ENCODE measurements at places on chromosomes 1 and 21.
A peak's percentile ranks its signal among the peaks of the same experiment; 100 is the strongest.

- no peak for DNase-seq
These were observed 72.7 kb downstream of the SLC66A1 start for GRCh38 chr1:19384772-19385187.

DNA sequence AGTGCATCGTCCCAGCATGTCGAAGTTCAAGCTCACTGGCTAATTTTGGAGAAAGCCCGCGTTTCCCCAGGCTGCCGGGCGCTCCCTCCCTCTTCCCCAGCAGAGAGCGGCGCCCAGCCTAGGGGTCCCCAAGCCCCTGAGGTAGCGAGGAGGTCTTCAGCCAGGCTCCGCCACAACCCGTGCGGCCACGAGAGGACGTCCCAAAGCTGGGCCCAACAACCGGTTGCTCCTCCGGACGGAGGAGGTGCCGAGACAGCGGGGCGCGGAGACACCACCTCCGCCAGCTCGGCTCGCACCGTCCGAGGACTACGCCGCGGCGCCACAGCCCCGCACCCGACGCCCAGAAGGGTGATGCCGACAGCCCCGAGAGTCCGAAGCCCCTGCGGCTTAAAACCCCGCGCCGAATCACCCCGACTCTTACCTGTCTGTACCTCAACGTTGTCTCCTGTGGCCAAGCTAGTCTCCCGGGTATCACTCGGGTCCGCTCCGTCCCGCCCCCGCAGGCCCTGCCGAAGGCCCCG, at the start of gene DENND2C:
TSS of gene DENND2C (minus strand) at position 488 of the 521 bp plus-strand sequence. CDS start 44,065 bp downstream, outside the sequence.
- DNase-seq, result no peak

DNA sequence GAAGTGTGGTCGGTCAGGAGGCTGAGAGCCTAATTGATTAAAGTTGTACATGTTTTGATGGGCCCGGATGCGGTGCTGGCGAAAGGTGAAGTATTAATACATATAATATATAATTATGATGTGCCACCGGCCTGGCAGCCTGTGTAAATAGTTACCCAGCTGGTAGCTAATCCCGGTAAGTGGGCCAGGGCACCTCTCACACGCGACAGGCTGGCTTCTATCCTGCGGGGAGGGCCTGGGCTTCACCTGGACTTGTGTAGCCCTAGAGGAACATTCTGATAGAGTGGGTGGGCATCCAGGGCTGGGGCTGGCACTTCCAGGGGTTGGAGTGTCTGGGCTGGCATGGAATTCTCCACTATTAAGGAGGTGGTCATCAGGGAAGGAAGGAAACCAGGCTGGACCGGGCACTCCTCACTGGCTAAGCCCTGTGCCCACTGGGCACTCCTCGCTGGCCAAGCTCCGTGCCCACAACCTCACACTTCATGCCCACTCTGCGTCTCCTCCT, 48.3 kb downstream of the IGSF21 start:
- no peak for DNase-seq

- peak; percentile 99 for DNase-seq
These were observed 854 bp downstream of the MYCL start for GRCh38 chr1:39900662-39901463.

DNA sequence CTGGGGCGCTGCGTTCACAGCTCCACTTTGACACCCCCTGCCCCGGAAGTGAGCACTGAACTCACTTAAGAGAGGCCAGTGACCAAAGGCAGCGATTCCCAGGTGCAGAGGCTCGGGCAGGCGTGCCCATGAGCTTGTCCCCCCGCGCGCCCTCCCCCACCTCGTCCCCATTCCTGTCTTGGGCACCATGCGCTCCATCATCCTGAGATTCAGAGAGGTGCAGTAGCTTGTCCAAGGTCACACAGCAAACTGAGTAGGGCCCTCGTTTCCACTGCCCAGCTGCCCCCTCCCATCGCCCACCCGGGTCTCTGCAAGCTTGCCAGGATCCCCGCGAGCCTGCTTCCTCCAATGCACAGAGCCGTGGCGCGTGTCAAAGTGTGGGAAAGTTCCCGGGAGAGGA, 68.0 kb downstream of the SYT2 start:
- no peak for DNase-seq

GRCh38 chr1:238745069-238745468, 641.3 kb upstream of the CHRM3 start:
- DNase-seq, result no peak

GRCh38 chr21:26119906-26120305, 50.7 kb downstream of the APP start:
- DNase-seq, result no peak

GRCh38 chr21:32909393-32909792, 116.3 kb upstream of the OLIG2 start:
- DNase-seq, result no peak

GRCh38 chr1:1950940-1951339, 31.9 kb upstream of the TMEM52 start:
- DNase-seq, result no peak

- DNase-seq, result no peak
These were observed 49.4 kb upstream of the BOLA1 start for GRCh38 chr1:149849947-149850360.

DNA sequence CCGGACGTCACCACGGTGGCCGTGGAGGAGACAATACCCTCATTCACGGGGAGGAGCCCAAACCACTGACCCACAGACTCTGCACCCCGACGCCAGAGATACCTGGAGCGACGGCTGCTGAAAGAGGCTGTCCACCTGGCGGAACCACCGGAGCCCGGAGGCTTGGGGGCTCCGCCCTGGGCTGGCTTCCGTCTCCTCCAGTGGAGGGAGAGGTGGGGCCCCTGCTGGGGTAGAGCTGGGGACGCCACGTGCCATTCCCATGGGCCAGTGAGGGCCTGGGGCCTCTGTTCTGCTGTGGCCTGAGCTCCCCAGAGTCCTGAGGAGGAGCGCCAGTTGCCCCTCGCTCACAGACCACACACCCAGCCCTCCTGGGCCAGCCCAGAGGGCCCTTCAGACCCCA, 7.0 kb downstream of the TNFRSF14 start:
- DNase-seq, result no peak

GRCh38 chr1:246020211-246020954, 486.7 kb downstream of the SMYD3 start:
- DNase-seq, result no peak

DNA sequence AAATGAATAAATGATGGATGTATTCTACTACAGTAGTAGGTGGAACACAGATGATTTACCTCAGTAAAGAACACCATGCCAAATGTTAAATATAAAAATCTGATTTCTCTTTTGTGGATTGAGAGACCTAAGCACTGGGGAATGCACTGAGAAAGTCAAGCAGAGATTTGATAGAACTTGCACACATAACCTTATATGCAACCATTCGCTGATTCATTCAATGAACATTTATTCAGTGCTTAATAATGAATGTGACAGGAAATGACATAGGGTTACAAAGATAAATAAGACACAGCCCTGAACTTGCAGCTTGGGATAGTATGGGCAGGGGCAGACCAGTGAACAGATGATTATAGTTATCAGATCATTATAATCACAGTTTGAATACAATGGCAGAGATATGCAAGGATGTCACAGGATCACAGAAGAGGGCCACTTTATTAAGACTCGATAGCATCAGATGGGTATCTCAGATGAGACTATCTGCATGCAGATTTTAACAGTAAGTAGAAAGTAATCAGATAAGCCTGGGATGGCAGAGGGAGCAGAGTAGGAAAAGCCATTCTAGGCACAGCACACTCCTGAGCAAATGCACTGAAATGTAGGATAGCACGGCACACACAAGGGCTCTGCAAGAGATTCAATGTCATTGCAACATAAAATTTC, 169.4 kb downstream of the ASTN1 start:
- DNase-seq, result no peak

GRCh38 chr1:54378157-54378873, 27.9 kb downstream of the SSBP3 start:
- DNase-seq, result no peak

DNA sequence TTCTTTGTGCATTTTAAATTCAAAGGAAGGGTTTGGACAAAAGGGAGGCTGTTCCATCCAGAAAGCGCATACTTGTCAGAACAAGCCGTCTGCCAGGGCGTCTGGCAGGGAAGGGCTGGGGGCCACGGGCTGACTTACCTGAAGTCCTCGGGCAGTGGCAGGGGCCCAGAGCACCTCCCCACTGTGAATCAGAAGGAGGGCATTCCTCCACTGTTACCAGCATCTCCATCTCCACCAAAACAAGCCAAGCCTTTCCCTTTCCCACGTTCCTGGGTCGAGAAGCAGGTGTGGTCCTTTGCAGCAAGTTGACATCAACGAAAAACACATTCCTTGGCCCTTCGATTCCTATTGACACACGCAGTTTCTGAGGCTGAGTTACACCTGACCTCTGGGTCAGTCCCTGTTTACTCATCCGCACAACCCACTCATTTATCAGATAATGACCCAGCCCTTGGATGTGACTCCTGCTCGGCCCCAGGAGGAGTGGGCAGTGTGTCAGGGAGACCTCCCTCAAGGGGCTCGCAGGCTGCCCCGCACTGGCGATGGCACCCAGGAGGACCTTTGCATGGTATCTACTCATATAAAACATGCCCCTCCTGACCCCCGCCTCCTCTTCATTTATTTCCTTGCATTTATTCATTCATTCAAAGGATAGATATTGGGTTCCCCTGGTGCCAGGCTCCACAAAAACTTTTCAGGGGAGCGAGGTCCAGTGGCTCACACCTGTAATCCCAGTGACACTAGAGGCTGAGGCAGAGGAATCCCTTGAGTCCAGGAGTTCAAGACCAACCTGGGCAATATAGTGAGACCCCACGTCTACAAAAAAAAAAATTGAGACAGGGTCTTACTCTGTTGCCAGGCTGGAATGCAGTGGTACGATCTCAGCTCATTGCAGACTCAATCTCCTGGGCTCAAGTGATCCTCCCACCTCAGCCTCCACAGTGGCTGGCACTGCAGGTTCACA, 60.2 kb downstream of the TOMM20 start:
- no peak for DNase-seq

GRCh38 chr21:45724345-45724961, 80.9 kb downstream of the PCBP3 start:
- DNase-seq, result no peak

DNA sequence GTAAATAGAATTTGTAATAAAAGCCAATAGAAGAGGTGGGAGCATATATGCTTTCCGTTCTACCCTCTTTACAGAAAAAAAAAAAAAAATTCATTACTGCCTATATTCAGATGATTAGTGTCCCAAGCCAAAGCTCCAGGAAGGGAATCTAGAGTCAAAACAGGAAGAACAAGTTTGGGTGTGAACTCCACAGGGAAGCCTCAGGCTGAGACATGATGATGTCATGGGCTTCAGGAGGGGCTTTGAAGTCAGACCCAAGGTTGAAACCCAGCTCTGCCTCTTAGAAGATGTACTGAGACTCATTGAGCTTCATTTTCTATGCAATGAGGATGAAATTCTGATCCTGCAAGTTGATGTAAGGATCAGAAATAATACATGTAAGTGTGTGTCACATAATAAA, 250.0 kb upstream of the ADGRL2 start:
- no peak for DNase-seq
